Natural killer cell treated with Interleukin-12 subunit alpha and Interleukin-12 subunit beta and Interleukin-15 and Interleukin-18, amount 100 ng/mL, for 72 hours (primary cell): ENCODE measurements at places on chromosomes 4 and X. TPM values are rescaled to one million over a fixed set of nuclear protein-coding genes. Genes with fewer than 3 reads are reported as not detected.

DNA sequence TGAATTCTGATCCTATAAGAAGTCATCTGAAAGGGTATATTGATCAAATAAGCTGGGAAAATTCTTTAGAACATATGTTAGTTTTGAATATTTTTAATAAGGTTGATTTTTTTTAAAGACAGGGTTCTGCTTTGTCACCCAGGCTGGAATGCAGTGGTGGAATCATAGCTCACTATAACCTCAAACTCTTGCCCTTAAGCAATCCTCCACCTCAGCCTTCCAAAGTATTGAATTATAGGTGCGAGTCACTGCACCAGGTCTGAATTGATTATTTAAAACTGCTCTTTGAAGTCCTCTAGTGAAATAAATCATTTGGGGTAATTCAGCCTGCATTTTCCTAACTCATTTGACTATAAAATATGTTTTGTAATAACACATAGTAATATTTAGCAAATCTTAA is 812.3 kb downstream of the PDHA2 start:
- DNase-seq, result no peak

Gene LONRF3
- 5.8 TPM for total RNA-seq

Gene NWD2
- total RNA-seq, result not detected

DNA sequence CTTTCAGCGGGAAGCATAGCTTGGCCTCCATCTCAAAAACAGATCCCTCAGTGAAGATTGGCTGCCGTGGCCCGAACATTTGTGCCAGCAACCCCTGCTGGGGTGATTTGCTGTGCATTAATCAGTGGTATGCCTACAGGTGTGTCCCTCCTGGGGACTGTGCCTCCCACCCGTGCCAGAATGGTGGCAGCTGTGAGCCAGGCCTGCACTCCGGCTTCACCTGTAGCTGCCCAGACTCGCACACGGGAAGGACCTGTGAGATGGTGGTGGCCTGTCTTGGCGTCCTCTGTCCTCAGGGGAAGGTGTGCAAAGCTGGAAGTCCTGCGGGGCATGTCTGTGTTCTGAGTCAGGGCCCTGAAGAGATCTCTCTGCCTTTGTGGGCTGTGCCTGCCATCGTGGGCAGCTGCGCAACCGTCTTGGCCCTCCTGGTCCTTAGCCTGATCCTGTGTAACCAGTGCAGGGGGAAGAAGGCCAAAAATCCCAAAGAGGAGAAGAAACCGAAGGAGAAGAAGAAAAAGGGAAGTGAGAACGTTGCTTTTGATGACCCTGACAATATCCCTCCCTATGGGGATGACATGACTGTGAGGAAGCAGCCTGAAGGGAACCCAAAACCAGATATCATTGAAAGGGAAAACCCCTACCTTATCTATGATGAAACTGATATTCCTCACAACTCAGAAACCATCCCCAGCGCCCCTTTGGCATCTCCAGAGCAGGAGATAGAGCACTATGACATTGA is 175.4 kb downstream of the FAT4 start:
- DNase-seq, result no peak

DNA sequence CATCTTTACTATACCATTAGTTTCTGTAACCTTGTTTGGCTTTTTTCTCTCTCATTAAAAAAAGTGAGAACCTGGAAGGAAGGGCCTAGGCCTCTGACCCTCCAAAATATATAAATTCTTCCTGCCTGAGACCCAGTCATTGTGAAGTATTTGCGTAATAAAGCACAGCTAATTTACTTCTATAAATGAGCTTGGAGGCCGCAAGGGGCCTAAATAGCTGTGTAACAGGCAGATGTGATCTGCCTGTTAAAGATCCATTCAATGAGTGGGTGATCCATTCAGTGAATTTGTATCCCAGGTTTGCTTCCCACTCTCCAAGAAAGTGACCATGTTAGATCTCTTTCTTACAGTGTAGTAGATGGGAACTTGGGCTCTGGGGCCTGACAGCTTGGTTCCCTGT is 595 bp upstream of the PYURF start:
- DNase-seq, result no peak

GRCh38 chr4:149793459-149793858 is 22.2 kb downstream of the IQCM start:
- DNase-seq, result no peak

Gene TAF7L
- total RNA-seq, result 0.84 TPM
